ENCODE measurements at places on chromosomes 1 and 21.
A peak's percentile ranks its signal among the peaks of the same experiment; 100 is the strongest.

GRCh38 chr1:9352377-9353134 is 59.9 kb downstream of the SPSB1 start:
- no peak for DNase-seq

- no peak for DNase-seq
Observed at GRCh38 chr1:201036188-201036842, 12.8 kb upstream of the KIF21B start.

DNA sequence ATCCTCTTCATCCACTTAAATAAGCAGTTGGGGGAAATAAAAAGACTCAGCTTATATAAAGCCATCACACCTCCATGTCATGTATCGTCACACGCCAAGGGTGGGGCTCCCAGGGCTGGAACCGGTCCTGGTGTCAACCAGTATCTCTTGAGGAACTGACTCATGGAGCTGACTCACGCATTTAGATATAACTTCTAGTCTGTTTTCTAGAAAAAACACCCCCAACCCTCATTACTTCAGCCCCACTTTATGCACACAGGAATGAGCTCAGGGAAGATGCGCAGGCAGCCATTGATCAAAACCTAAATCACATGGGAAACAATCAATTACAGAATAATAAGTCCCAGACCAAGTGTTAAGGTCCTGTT is 6.9 kb upstream of the IL22RA1 start:
- no peak for DNase-seq

DNA sequence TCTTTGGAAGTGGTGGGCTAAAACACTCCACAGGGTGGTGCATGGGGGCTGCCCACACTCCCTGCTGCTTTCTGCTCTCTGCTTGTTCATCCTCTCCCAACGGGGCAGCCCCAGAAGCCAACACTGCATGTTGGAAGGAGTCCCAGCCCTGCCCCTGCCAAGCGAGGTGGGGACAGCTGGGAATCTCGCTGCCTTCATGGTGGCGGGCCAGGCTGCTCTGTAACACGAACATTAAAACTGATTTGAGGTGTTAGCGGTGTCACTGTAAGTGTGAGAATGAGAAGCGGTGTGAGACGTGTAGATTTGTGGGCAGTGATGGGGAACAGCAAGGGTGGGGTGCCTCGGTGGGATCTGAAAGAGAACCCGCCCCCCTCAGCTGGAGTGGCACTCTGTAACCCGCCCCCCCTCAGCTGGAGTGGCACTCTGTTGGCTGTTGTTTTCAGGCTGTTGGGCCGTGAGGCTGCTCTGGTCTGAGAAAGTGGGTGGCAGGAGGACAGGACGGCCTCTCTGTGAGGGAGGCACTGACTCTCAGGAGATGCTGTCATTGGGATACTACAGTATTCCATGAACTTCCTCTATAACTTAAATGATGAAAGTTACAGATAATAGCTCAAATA is 80.9 kb downstream of the PCBP3 start:
- DNase-seq, result no peak

DNA sequence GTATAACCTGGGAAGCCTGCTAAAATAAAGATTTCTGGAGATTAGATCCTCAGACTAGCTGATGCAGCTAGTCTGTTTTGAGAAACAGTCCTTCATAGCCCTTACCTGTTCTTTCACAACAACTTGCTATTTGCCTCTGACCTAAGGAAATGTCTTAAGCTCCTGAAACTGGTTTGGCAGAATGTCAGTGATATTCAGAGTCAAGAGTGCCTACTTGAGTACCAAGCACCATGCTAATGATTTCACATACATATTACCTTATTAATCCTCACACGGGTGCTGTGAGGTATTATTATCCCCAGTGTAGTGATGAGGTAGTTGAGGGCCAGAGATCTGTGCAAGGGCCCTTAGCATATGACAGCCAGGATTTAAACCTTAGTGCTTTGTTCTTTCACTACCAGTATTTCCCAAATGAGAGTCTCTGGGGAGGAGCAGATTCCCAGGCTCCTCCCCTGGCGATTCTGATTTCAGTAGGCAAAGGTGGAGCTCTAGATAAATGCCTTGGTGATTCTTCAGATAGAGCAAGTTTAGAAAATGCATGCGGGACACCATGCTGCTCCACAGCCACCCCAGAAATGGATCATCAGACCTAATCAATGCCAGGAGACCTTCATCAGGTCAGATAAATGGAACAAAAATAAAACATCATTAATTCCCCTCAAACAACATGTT is 47.4 kb upstream of the WNT2B start:
- no peak for DNase-seq

GRCh38 chr1:227924833-227925574 is 22.7 kb downstream of the WNT9A start:
- no peak for DNase-seq

- no peak for DNase-seq
Observed at GRCh38 chr21:37208741-37209225, 58.4 kb downstream of the VPS26C start.

- DNase-seq, result peak; percentile 36
Observed at GRCh38 chr1:63827411-63828321, 53.8 kb downstream of the ROR1 start.

DNA sequence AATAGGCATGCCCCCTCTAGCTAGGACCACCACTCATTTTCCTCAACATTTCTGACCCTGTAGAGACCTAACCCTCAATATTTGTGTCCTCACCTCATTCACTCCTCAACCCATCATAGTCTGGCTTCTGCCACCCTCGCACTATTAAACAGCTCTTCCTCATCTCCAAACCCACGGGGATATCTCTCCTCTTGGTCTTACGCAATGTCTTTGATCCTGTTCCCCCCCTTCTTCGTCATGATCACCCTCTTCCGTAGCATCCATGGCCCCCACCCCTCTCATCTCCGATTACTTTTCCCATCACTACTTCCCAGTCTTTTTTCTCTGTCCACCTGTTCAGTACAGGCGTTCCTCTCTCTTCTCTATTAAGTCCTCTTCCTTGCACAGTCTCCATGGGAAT is 51.7 kb upstream of the SPOCD1 start:
- DNase-seq, result no peak

DNA sequence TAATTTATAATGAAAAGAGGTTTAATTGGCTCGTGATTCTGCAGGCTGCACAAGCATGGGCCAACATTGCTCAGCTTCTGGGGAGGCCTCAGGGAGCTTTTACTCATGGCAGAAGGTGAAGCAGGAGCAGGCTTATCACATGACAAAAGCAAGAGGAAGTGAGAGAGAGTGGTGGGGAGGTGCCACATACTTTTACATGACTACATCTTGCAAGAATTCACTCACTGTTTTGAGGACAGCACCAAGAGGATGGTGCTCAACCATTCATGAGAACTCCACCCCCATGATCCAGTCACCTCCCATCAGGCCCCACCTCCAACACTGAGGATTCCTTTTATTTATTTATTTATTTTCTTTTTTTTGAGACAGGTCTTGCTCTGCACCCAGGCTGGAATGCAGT is 5.5 kb upstream of the PLEKHM2 start:
- peak; percentile 30 for DNase-seq

DNA sequence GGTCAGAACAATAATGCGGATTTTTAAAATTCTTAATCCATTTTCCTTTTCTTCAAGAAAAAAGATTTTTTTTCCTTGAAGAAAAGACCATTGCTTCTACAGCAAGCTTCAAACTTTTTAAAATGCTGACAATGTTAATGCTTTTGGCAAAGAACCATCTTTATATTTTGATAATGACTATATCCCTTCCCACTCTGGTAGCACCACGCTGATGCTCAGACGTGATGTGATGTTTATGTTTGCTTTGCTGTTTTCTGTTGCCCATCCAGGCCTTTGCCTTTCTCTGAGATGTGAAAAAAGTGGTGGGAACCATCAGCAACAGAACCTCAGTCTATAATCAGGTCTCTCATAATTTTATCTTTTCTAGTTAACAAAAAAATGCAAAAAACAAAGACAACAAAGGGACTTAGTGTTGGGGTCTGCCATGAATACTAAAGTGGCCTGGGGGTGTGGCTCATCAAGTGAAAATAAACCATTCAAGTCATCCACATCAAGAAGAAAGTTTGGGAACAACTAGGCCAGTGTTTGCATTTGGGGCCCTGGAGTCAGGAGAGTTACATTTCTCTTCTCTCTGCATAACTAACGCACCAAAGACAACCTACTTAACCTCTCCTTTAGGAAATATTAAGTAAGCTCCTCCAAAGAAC is 244.6 kb upstream of the DMRTA2 start:
- DNase-seq, result no peak

- DNase-seq, result no peak
Observed at GRCh38 chr1:242016479-242016878, 17.6 kb upstream of the MAP1LC3C start.

DNA sequence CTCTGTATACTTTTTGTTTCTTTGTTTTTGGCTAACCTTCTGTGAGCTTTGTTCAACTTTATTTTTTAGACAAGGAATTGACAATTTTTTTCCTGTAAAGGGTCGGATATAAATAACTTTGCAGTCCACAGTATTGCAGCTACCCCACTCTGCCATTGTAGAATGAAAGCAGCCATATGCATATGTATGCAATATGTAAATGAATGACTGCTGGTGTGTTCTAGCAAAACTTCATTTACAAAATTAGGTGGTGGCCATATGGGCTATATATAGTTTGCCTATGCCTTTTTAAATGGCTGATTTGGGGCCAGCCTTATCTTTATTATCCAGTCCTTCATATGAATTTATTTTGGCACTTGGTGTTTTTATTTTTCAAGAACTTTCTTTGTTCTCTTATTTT is 18.0 kb upstream of the SNRPE start:
- DNase-seq, result no peak

- no peak for DNase-seq
Observed at GRCh38 chr1:89588480-89588879, 44.4 kb upstream of the LRRC8C start.

- no peak for DNase-seq
Observed at GRCh38 chr1:49111931-49112330, 335.2 kb upstream of the BEND5 start.

DNA sequence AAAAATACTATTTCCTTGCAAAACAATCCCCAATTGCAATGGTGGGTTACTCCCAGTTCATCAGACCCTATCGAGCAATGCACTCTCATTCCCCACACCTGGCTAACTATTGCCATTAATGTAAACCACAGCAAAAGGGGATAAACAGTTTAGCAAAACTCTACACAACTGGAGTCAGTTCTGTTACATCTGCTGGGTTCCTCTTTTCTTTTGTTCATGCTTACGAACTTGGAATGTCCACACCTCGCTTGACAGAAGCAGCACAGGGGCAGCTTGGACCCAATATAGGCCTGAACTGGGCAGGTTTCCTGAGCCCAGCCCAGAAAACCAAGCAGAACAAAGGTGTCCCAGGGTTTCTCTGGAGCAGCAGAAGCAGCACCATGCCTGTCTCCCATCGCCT is 57.4 kb downstream of the ADSS2 start:
- no peak for DNase-seq

DNA sequence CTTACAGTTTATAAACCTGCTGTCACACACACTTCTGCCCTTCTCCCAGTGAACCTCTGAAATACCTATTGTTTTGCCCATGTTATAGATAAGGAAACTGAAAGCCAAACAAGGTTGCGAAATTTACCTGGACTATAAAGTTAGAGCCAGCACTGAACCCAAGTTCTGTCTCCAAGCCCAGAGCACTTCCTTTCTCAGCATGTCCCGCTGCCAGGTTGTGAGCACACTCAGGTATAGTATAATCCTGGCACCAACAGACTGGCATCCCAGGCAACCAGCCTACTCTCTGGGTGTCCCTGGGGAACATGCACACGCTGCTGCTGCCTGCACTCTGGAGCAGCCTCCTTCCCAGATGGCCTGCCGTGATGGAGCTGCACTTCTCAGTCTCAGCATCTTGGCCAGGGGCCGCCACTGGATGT is 45.1 kb downstream of the PGBD5 start:
- DNase-seq, result no peak

- no peak for DNase-seq
Observed at GRCh38 chr1:41876576-41877445, 41.9 kb downstream of the HIVEP3 start.

DNA sequence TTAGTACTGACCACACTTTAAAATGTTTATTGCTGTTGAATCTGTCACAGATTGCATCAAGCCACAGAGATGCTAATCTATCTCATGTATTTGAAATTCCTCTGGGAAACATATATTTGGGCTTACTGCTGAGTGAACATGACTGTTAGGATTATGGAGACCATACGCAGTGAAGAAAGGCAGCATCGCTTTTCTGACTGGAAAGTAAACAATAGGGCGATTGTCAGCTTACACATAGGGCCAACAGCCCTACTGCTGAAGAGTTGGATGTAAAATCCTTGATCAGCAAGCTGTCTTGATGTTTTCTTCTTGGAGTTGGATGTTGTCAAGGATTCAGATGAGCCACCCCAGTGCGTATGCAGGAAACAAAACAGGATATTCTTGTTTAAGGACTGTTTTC is 368.7 kb upstream of the ADGRL2 start:
- no peak for DNase-seq
